Purkinje cell (primary cell): ENCODE measurements at places on chromosomes 3 and 15. TPM values are rescaled to one million over a fixed set of nuclear protein-coding genes. Genes with fewer than 3 reads are reported as not detected.

Gene MUSTN1
- polyA plus RNA-seq = 4.2 and 7.6 TPM in 2 replicates

Gene QTRT2
- polyA plus RNA-seq = 2.0 and 5.2 TPM in 2 replicates

Gene ACTC1
- 1.4 and 2.6 TPM in 2 replicates for polyA plus RNA-seq

Gene CIB2
- 1.4 and 6.7 TPM in 2 replicates for polyA plus RNA-seq

Gene ACSBG1
- 3.7 and 3.8 TPM in 2 replicates for polyA plus RNA-seq

Gene SLC49A4
- polyA plus RNA-seq = 37.0 and 49.3 TPM in 2 replicates
